Airway epithelial cell (primary cell): ENCODE measurements at places on chromosomes 1 and 21. TPM values are rescaled to one million over a fixed set of nuclear protein-coding genes. Genes with fewer than 3 reads are reported as not detected.

Gene OR2G6
- not detected in 2 replicates for total RNA-seq

Gene PIGV
- 7.9 and 13.2 TPM in 2 replicates for total RNA-seq

Gene FASLG
- not detected in 2 replicates for total RNA-seq

Gene PRKCZ
- 24.7 and 41.0 TPM in 2 replicates for total RNA-seq

Gene CELA2A
- not detected in 2 replicates for total RNA-seq

Gene RORC
- 0.05 and 0.35 TPM in 2 replicates for total RNA-seq

Gene DNAH14
- total RNA-seq = 7.0 and 12.9 TPM in 2 replicates

Gene CRYAA
- not detected in 2 replicates for total RNA-seq

Gene ZNF644
- 22.0 and 31.9 TPM in 2 replicates for total RNA-seq

Gene QSOX1
- 192 and 221 TPM in 2 replicates for total RNA-seq

Gene PRDM16
- total RNA-seq = 0.46 and 2.0 TPM in 2 replicates

Gene DNASE2B
- total RNA-seq = not detected in 2 replicates

Gene PEX19
- total RNA-seq = 30.6 and 63.0 TPM in 2 replicates

Gene MMP23B
- total RNA-seq = 0.79 and 1.5 TPM in 2 replicates
